ENCODE measurements at places on chromosomes 7 and 10. TPM values are rescaled to one million over a fixed set of nuclear protein-coding genes. Genes with fewer than 3 reads are reported as not detected.

Gene APBB1IP
- total RNA-seq, result 1.0 TPM

- DNase-seq, result no peak
Measured at GRCh38 chr7:29084832-29085231, 61.5 kb downstream of the CPVL start.

DNA sequence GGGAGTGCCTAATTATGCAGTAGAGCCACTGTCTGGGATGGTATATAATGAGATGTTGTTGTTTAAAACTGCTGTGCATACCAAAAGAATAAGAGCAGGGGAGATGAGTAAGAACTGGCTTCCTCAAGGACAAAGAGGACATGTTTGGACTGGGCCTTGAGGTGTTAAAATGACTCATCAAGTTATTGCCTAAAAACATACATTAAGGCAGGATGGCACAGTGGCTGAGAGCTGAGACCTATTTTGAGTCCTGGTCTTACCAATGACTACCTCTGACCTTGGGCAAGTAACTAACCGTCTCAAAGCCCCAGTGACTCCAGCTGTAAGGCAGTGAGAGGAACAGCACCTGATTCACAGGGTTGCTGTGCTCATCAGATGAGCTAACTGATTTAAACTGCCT is 71.1 kb downstream of the CFAP58 start:
- DNase-seq, result no peak

GRCh38 chr10:58384095-58384494 is 1.1 kb upstream of the TFAM start:
- DNase-seq, result no peak

DNA sequence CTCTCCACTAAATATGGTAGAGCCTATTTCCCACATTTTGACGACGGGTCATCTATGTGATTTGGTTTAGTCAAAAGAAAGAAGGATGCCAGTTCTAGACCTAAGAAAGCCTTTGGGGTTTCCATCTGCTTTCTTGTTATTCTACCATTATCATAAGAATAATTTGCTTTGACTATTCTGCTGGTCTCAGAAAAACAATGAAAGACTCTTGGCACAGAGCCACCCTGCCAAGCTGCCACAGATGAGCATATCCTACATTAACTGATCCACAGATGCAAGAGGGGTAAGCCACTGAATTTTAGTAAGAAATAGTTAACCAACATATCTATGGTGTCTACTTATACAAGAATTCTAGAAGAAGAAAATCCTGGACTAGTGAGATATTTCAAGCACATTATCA is 158.6 kb upstream of the MAGI2 start:
- DNase-seq, result no peak

DNA sequence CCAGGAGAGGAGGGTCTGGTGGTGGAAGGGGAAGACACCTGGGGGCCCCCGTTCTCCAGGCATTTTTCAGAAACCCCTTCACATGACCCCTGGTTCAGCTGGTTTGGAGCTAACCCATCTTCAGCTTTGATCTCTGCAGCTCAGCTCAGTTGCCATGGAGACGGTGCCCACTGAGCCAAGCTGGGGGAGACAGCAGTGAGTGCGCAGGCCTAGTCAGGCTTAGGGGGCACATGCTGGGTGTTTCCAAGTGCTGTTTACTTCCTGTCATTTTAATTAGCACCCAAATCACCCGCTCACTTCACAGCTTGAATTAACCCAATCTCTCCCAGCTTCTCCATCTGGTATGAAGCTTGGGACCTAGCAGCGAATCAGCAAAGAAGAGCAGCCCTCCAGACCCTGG is 9.0 kb downstream of the SPOCK2 start:
- DNase-seq, result no peak

DNA sequence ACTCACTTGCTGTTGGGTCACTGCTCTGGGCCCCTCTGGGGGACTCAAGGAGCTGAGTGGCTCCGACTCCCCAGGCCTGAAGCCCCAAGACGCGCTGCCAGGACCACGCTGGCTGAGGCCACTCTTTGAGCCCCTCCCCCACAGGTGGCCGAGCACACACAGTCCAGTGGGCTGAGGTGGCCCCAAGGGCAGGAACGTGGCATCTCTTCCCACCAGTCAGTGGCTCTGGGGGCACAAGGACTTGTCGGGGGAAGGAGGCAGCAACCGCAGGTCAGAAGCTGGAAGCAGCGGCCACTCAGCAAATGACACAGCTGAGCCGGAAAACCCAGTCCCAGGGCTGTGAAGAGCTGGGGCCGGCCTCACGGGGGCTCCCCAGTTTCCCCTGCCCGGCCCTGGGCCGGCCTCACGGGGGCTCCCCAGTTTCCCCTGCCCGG is 24.1 kb downstream of the GRIFIN start:
- DNase-seq, result peak; percentile 60

- DNase-seq, result no peak
Measured at GRCh38 chr10:34112171-34112782, 702.8 kb downstream of the PARD3 start.

- DNase-seq, result no peak
Measured at GRCh38 chr7:129228633-129229032, 3.8 kb downstream of the AHCYL2 start.

DNA sequence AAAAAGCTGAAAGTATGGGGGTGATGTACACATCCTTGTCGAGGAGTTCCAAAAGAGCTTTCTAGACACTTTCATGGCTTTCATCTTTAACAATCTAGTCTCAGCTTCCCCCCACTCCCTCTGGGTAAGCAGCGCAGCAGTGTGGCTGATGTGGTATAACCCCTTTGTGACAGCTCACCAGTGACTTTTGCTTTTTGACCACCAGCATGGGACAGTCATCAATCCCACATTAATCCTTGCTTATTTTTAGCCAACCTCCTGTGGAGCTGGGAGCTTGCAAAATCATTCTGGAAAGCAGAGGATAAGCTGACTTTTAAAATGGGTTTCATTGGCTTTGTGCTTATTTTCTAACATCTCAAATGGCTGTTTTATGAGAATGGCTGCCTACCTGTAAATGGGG is 272.7 kb downstream of the HDAC9 start:
- no peak for DNase-seq
